Right lung (tissue), 10 donors: ENCODE measurements at places on chromosomes 4 and X.
A peak's percentile ranks its signal among the peaks of the same experiment; 100 is the strongest.

GRCh38 chr4:31107362-31107761 is 387.2 kb downstream of the PCDH7 start:
- no peak for DNase-seq

GRCh38 chr4:84852081-84852480 is 114.4 kb downstream of the WDFY3 start:
- DNase-seq, result no peak

DNA sequence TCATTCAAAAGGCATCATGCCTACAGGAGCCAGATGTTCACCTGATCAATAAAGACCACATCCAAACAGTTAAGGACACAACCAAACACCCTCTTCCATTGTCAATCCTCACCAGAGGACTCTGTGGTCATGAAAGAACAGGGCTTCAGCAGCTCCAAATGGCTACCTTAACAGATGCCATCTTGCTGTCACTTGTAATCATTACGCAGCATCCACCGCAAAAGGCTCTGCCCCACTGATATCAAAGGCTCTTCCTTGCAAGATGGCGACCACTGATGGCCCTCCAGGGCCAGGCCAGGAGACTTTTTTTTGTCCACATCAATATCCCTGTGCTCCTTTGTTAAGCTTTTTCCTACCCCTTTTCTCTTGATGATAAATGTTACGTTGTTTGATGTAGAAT is 157.4 kb downstream of the DHRSX start:
- DNase-seq, result no peak

DNA sequence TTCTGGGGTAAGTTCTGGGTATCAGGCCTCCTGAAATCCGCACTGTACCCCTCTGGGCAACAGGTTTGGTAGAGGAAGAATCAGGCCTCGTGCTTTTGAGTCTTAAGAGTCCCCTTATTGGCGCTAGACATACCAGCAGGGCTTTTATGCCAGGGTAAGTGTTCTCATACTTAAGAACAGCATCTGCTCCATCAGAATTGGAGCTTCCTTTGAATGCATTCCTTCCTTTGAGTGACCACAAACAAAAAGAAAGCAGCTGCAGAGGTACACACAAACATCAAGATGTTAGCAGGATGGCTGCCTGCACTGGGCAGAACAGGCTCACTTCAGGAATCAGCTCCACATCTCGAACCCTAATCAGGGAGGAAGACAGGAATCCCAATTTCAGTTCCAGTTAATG is 156.8 kb downstream of the MGST2 start:
- DNase-seq, result no peak

GRCh38 chr4:133476063-133476462 is 327.0 kb downstream of the PCDH10 start:
- DNase-seq, result no peak

DNA sequence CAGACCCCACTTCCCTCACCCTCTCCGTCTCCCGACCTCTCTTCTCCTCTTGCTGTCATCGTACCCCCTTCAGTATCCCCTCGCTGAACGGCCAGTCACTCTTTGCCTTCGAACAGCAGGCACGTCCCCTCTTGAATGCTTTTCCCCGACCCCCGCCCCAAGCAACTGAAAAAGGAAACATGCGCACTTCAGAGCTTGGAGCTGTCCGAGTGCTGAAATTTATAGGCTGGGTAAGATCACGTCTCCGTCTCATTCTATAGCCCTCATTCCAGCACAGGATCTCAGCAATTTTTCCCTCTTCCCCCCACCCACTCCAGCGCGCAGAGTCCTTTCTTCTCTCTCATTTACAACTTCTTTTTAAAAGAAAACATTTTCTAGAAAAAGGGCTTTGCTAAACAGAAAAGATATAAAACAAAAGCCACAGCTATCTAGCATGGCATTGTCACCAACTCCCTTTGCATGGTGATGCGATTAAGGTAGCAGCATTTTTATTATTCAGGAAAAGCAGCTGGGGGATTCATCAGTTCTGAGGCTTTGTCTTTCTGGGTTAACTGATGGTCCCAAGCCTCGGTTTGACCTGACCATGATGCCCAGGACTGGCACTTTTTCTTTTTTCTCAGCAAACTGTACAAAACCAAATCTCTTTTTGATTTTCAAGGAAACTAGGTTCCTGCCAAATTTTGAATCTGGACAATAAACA is at the start of gene GLRA2:
Gene GLRA2, plus strand, starts transcription at position 247 of the 700 bp plus-strand sequence. CDS start 522 bp downstream, outside the sequence.
- peak; percentile 40 for DNase-seq

DNA sequence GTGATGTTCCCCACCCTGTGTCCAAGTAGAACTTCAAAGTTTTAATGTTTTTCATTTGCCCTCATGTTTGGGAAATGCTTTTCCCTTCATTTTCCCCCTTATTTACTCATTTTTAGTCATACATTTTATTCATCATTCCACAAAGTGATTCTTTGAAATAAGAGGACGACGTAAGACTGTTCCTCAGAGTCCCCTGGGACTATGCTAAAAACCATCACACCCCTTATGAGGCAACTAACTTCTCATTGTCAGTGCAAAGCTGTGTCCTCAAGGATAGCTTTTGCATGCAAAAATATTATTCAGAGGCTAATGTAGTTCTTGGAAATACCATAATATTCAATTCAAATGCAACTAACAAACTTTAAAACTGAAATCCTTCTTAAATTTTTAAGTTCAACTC is 14.8 kb upstream of the ADGRG2 start:
- DNase-seq, result no peak

DNA sequence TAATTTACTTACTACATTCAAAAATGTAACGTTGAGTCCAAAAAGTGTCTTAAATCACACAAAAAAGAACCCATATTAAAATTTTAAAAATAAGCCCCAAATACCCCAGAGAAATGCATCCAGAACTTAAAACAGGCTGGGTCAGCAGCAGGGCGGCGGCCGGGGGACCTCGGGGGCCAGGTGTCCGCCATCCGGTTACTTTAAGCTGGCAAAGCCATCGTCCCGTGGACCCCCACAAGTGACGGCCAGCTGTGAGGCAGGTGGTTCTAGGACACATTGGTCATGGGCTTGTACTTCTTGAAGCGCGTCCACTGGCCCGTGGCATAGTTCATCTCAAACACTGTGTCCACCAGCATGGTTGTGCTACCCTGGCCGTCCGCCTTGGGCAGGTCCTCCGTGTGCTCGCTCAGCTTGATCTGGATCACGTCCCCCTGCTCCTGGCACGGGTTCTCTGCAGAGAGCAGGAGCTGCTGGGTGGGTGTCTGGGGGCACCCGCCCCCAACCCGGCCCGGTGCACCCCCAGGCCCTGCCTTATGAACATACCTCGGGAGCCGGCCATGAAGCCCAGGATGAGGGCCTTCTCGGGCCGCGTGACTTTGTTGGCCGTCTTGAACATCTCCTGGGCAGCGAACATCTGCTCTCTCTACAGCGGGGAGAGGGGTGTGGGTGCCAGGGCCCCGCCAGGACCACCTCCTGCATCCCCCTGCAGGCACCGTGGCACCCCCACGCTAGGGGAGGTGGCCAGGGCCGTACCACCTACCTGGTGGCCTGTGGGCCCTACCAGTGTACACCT is 25.5 kb downstream of the NELFA start:
- no peak for DNase-seq

GRCh38 chr4:17717301-17717700 is 64.1 kb downstream of the FAM184B start:
- no peak for DNase-seq

- DNase-seq, result no peak
Measured at GRCh38 chrX:40171513-40172400, 74.0 kb upstream of the BCOR start.

- DNase-seq, result no peak
Measured at GRCh38 chrX:103453655-103454054, 65.6 kb downstream of the RAB40A start.

GRCh38 chr4:142369141-142369540 is 477.0 kb downstream of the INPP4B start:
- no peak for DNase-seq

GRCh38 chrX:40524423-40524822 is 56.3 kb upstream of the ATP6AP2 start:
- DNase-seq, result no peak

DNA sequence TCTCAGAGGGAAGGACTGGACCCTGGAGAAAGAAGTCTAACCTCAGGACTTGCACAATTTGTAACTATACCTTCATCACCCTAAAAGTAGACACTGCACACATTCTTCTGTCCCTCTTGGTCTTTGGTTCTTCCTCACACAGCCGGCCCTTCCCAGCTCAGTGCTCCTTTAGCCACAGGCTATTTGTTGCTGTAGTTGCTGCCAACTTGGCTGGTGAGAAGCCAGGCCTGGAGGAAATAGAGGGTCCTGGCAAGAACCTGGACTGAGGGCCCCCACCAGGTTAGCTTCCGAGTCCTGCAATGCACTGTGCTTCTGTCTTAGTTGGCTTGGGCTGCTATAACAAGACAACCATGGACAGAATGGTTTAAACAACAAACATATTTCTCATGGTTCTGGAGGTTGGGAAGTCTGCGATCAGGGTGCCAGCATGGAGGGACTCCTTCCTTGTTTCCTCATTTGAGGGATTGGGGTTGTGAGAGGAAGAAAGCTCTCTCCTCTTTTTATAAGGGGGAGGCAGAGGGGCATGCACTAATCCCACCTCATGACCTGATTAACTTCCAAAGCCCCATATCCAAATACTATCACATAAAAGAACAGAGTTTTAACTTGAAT is 4.4 kb upstream of the FGF5 start:
- DNase-seq, result no peak

GRCh38 chrX:130561930-130562329 is 160.1 kb downstream of the RBMX2 start:
- DNase-seq, result no peak

- DNase-seq, result no peak
Measured at GRCh38 chr4:158965226-158965625, 137.7 kb upstream of the RAPGEF2 start.

DNA sequence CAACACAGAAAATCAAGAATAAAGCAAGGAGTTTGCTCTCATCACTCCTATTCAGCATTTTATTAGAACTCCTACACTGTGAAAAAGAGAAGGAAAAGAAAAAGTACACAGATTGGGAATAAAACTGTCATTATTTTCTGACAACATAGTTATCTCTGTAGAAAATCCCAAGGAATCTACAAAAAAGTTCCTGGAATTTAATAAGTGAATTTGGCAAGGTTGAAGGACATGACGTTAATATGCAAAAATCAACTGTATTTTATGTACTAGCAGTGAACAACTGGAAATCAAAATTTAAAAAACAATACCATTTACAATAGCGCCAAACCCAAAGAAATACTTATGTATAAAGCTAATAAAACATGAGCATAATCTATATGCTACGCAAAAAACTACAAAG is 26.3 kb downstream of the CHIC2 start:
- no peak for DNase-seq

GRCh38 chr4:132483-132882 is 8.2 kb downstream of the ZNF718 start:
- no peak for DNase-seq

DNA sequence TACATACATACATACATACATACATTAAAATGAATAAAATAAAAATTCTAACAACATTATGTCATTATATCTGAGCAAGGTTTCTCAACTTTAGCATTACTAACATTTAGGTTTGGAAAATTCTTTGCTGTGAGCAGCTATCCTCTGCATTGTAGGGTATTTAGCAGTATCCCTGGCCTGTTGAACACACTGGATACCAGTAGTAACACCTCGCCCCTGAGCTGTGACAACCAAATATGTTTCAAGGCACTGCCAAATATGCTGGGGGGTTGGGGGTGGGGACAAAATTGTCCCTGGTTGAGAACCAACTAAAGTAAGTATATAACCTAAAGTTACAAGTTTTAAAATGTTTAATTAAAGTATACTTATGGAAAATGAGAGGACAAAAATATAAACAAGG is 860.9 kb upstream of the FTHL17 start:
- DNase-seq, result no peak

GRCh38 chr4:43251841-43252240 is 359.3 kb downstream of the GRXCR1 start:
- DNase-seq, result no peak

- no peak for DNase-seq
Measured at GRCh38 chr4:105306820-105307219, 160.1 kb downstream of the TET2 start.

- no peak for DNase-seq
Measured at GRCh38 chrX:155893521-155893920, 12.4 kb downstream of the VAMP7 start.

- DNase-seq, result no peak
Measured at GRCh38 chr4:67030636-67031035, 514.7 kb downstream of the CENPC start.

DNA sequence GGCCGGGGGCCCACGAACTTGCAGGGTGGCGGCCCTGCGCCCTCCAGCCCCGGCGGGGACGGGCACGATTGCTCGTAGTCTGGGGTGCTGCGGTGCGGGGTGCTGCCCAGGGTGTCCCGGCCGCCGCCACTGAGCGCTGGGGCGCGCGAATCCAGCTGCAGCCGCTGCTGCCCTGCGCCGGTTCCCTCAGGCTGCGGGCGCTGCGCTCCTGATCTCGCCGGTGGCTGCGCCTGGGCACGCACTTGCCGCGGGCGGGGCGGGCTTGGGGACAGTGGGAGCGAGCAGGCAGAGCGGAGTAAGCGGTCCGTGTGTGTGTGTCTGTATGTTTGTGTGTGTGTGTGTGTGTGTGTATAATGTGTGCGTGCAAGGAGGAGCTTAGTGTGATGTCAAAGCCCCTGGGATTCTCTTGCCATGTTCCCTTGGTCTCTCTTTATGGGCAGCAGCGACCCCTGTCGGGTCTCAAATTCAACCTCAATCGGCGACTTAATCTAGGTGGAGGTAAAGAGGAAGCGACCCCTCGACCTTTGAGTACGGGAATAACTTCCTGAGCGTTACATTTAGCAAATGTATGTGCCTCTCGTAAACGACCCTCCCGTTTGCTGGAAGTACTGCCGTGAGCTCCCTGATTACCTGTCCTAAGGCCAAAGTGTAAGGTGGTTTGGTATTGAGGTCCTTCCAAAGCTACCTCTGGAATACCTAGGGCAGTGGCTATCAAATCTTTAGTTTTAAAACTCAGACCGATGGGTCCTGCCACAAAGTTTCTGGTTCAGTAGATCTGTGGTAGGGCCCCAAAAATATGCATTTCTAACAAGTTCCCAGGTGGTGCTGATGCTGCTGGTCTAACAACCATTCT is at the start of gene RNF150:
Gene RNF150, minus strand, starts transcription at position 324 of the 853 bp plus-strand sequence.
- peak; percentile 85 for DNase-seq

DNA sequence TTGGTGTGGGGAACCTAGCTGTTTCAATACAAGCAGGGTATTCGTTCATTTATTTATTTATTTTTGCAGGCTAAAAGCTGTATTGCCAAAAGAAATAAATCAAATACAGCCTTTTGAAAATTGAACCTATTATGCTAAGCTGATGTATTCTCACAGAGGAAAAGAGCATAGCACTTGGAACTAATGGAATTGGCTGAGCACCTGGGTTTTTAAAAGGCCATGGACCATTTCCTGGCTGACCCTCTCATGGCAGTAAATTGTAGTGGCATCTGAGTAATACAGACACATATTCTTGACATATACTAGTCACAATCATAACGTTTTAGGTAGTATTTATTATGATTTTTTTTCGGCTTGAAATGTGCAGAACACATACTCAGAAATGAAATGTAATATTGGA is 71.8 kb upstream of the ALG13 start:
- no peak for DNase-seq

- no peak for DNase-seq
Measured at GRCh38 chr4:37641886-37642849, 44.0 kb downstream of the RELL1 start.
